ENCODE measurements at places on chromosomes 6 and 20.

- DNase-seq, result no peak
These were observed 14.9 kb downstream of the TRERF1 start for GRCh38 chr6:42436825-42437224.

GRCh38 chr20:18014411-18014810, 43.3 kb downstream of the OVOL2 start:
- no peak for DNase-seq

GRCh38 chr20:50943069-50943468, 11.8 kb upstream of the ADNP start:
- no peak for DNase-seq

- no peak for DNase-seq
These were observed 19.3 kb downstream of the TOP1 start for GRCh38 chr20:41047975-41048305.

- no peak for DNase-seq
These were observed 10.5 kb upstream of the TBX18 start for GRCh38 chr6:84774985-84775284.

GRCh38 chr6:93079061-93079460, 340.3 kb downstream of the EPHA7 start:
- DNase-seq, result no peak

GRCh38 chr6:152478377-152479010, 158.7 kb downstream of the SYNE1 start:
- no peak for DNase-seq

- no peak for DNase-seq
These were observed 323.1 kb downstream of the CDH26 start for GRCh38 chr20:60281295-60281694.

GRCh38 chr6:159252955-159253508, 83.8 kb downstream of the FNDC1 start:
- DNase-seq, result no peak

DNA sequence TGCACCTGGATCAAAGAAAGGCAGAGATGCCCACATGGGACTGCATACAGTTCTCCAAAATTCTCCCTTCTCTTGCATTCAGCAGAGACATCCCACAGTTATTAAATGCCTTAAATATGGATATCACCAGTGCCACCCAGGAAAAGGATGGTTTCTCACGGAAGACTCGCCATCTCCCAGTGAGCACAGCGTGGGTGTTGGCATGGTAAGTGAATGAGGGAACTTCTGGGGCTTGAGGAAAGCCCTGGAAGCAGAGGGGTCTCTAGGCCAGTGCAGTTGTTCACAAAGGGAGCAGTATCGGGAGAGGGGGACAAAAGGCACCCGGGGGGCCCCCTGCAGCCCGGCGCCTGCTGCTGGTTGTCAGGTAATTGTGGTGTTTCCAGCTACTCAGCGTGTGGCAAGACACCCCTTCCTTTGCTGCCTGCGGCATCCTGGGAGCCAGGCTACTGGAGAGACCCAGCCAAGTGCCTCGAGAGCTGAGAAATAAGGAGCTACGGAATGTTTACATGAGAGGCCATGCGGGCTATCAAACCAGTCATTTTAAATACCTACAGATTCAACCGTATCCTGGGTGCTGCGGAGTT, 125.4 kb downstream of the PXDC1 start:
- DNase-seq, result no peak

DNA sequence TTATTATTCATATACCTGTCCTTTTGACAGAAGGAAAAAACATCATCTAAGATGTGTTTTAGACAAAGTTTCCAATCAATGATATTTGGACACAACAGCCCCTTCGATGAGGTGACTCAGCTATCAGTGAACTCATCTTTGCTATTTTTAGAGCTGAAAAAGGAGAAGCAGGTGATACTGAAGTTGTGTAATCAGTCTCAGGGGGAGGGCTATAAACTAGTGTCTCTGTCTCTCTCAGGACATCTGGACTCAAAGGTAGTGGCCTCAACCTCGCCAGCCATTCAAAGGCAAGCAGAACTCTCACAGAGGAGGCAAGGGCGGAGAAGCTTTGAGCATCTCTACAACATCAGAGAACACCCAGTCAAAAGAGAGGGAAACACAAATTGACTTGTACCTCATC, 135.4 kb downstream of the BFSP1 start:
- DNase-seq, result no peak

DNA sequence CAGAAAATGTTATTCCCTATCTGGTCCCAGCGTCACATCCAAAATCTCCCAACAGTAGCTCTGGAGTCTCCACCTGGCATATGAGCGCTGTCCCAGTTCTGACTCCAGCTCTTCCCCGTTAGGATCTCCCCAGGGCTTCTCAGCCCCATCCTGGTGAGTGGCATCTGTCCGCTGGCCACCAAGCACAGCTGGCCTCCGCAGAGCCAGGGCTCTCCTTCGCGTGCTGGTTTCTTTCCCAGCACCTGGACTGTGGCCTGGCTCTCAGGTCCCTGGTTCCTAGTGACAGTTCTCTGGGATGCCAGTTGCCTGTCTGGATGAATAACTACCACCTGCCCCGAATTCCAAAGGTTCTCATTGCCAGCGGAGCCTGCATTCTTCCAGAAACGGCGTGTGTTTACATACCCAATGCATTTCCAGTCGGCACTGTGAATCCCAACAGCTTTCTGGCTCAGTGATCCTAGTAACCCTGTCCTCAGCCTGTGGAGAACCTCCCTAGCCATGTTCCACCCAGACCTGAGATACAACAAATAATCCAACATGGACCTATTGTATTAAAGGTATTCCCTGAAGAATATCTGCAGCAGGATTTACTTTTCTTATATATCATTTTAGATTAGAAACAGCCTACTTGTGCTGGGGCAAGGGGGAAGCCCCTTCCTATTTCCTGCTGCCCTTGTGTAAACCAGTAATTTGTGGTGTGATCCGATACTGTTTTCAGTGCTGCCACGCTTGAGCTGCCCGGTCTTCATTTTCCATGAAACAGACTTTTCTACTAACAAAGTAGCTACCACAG, 69.9 kb upstream of the PDE10A start:
- no peak for DNase-seq

GRCh38 chr20:35663516-35664465, 909 bp downstream of the CPNE1 start:
- DNase-seq, result peak; percentile 56

DNA sequence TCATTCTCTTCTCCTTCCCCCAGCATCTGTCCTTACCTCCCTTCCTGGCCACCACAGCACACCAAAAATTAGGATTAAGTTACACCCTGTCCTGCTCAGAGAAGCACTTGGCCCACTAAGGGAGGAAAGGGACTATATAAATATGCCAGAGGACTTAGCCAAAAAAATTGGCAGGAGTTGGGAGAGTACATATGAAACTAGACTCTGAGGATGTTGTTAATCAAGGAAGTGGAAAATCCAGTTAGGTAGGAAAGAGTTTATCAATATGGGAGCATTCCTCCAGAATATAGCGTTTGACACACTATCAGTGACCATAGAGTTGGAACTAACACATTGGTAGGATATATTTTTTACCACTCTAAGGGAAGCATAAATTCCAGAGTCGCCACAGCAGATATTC, 57.3 kb upstream of the TSHZ2 start:
- DNase-seq, result no peak

DNA sequence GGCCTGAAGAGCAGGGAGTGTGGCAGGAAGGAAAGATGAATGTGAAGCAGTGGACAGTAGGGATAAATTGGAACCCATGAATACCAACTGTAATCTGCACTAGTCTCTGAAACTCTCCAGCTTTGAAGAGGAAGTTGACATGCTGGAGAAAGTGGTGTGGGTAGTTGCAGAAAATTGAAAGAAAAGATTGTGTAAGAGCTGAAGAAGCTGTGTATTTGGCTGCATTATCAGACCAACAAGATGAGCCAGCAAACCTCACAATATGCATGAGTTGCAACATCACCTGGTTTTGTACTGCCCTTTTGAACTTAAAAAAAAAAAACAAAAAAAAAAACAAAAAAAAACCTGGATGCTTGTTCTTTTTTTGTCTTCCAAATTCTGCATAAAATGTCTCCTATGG, 921.9 kb upstream of the EYS start:
- DNase-seq, result no peak

GRCh38 chr6:152233547-152234320, 403.4 kb downstream of the SYNE1 start:
- no peak for DNase-seq

DNA sequence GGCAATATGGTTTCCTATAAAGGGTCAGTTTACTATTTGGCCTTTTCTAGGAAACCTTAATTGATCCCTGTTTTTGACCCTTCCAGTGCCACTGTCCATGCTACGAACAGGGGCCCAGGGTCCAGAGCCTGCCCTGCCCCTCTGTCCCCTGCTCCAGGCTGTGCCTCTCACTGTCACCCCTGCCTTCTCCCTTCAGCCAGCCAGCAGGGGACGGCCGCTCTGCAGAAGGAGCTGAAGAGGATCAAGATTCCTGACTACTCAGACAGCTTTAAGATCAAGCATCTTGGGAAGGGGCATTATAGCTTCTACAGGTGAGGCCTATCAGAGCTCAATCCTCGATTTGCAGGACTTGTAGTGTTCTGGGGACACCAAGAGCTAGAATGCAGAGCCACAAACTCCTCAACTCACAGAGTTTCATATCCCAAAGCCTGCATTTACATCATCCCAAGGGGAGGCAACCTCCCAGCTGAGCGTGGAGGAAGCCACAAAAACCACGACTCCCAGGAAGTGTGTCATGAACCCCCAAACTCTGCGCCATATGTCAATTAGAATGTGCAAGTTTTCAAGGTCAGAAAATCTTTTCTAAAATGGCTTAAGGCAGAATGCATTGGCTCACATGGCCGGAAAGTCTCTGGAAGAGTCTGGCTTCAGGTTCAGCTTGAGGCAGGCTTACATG, 3.6 kb downstream of the BPI start:
- no peak for DNase-seq

- no peak for DNase-seq
These were observed 244.6 kb downstream of the GJA1 start for GRCh38 chr6:121680058-121680457.

DNA sequence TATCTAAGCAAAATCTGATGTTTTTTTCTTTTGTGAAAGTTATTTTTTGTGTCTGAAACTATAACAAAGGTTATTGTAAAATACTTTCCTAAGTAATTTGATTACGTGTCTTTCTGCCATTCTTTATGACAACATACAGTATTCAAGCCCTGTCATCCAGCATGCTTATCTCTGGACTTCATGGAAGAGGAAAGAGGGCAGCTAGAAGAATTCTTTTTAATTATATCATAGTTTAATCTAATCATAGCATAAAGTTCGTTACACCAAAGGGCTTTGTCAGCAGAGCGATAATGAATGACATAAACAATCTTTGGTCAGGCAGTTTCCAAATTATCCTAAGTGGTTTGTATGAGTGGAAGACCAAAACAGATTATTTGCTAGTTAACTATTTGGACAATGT, 3.5 kb downstream of the ENPP3 start:
- no peak for DNase-seq

GRCh38 chr20:378961-379336, 1.6 kb upstream of the TRIB3 start:
- DNase-seq, result no peak

DNA sequence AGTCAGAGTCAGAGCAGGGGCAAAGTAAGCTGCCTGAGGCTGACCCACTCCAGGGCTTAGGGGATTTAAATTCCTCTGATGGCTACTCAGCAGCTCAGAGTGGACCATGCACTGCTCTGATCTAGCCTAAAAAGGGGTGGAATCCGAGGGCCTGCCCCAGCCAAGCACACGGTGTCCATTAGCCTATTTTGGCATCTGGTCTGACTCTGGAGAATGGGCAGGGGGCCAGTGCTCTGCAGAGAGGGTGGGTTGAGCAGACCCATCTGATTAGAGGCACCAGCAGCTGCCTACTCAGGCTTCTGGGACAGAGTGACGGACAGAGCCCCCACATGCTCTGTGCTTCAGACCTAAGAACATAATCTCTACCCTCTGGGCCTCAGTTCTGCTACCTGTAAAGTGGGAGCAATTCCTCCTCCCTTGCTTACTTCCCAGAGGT, 25.9 kb upstream of the TGM2 start:
- no peak for DNase-seq

DNA sequence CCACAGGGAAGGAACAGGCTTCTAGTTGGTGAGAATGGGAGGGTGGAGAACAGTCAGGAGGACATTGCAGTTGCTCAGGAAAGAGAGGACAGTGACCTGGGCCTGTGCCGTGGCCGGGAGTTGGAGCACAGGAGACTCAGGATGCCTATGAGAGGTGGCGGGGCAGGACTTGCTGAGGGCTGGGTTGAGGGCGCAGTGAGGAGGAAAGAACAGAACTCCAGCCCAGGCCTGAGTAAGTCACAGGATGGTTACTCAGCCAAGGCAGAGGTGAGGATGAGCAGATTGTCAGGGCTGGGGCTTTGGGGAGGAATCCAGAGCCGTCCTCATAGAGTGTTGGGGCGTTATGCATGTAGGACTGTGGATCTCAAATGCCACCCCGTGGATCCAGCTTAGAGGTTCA, 21.2 kb downstream of the CST4 start:
- no peak for DNase-seq

- no peak for DNase-seq
These were observed 494.2 kb upstream of the JAG1 start for GRCh38 chr20:11168026-11168425.

- no peak for DNase-seq
These were observed 278.3 kb upstream of the PLCB4 start for GRCh38 chr20:8790442-8791074.

- DNase-seq, result no peak
These were observed 1.6 kb downstream of the CPNE5 start for GRCh38 chr6:36837686-36838085.

DNA sequence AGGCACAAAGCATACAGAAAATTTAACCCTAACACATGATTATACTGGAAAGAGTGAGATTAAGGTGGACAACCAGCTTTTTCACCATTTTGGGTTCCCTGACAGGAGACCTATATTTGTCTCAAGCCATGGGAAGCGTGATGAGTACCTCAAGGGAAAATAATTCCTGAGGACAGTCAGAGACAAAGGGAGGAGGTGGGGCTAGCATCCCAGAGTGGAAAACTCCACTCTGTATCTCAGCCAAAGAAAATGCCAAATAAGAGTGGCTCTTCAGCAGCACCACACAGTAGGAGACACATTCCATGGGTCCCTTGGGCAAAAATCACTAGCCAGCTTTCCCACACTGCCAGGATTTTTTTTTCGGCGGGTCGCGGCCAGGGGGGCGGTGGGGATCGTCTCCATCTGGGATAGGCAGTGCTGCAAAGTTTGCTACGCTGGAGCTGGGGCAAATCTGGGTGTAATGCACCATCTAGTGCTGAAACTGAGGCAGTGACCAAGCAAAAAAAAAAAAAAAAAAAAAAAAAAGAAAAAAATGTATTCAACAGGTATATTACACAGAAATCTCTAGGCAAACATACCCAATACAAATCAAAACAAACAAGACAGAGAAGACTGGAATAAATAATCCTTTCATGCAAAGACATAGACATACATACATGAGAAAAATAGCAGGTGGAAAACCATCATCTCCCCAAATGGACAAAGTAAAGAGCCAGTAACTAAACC, 77.3 kb upstream of the SLC35F1 start:
- DNase-seq, result no peak

- no peak for DNase-seq
These were observed 19.6 kb upstream of the CLIC5 start for GRCh38 chr6:46035242-46035641.

GRCh38 chr6:114941078-114941477, 598.3 kb upstream of the HS3ST5 start:
- DNase-seq, result no peak

- DNase-seq, result no peak
These were observed 21.2 kb downstream of the RSPH3 start for GRCh38 chr6:158978757-158979156.
